ENCODE measurements at places on chromosomes 1 and 21.

DNA sequence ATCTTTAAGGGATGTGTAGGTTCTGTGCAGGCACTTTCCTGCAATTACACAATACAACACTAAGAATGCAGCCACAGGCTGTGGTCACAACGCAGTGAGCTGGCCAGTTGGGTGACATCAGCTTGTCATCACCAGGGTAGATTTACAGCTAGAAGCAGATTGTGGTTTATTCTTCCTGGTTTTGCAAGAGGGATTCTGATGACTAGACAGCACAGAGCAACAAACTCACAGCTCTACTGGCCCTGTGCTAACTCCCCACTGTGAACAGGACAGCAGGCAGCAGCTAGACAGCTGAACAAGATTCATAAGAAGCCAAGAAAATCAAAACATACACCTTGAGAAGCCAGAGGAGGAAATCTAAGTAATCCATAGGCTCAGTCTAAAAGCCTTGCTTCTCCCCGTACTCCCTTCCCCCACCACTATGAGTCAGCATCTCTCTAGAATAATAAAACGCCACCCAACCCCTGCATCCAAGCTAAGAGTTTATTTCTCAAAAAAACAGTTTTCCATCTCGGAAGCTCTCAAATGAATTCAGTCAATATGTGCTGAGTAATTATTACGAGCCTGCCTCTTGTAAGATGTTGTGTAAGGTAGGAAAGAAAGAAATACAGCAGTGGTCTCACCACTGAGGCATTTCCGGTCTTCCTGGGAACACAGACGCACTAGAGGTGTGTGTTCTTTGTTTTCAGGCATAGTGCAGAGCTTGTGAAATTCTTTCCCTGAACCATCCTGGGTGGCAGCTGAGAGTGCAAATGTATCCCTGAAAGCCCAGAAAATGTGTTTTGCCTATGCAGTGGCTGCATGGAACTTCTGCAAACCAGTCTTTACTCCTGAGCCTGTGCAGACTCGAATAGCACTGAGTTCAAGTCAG, 162.8 kb downstream of the NTPCR start:
- peak; percentile 26 for DNase-seq

GRCh38 chr1:41882068-41882477, 36.6 kb downstream of the HIVEP3 start:
- no peak for DNase-seq

DNA sequence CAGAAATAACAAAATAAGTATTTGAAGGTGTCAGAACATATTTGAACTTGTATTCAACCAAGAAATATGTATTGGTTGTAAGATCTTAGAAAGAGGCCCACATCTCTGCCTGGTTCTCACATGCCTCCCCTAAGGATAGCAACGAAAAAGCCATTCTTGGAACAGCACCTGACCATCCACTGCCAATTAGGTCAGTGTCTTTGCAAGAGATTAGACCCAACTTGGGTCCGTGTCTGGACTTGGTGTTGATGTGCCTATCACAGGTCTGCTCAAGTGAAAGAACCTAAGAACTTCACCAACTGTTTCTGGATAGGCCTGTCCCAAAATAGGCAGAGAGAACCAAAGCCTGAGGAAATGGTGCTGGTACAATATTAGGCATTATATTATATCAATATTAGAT, 46.0 kb upstream of the COG2 start:
- no peak for DNase-seq

DNA sequence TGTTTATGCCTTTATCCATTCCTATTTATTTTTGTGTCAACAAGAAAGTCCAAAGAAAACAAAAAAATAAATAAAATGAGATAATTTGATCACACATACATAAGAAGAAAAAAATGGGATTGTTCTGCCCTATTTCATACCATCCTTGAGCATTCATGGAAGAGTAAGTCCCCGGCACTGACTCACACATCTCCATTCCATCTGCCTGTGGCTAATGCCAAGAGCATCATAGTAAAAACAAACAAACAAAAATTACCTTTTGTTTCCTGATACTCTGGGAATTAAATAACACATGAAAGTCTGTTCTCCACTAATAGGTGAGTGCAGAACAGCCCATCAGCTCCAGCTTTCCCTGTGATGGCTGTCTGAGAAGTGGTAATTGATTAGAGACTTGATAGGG, 48.1 kb upstream of the BACE2 start:
- no peak for DNase-seq

- DNase-seq: no peak
Observed at GRCh38 chr1:7420470-7421100, 350.5 kb upstream of the VAMP3 start.

DNA sequence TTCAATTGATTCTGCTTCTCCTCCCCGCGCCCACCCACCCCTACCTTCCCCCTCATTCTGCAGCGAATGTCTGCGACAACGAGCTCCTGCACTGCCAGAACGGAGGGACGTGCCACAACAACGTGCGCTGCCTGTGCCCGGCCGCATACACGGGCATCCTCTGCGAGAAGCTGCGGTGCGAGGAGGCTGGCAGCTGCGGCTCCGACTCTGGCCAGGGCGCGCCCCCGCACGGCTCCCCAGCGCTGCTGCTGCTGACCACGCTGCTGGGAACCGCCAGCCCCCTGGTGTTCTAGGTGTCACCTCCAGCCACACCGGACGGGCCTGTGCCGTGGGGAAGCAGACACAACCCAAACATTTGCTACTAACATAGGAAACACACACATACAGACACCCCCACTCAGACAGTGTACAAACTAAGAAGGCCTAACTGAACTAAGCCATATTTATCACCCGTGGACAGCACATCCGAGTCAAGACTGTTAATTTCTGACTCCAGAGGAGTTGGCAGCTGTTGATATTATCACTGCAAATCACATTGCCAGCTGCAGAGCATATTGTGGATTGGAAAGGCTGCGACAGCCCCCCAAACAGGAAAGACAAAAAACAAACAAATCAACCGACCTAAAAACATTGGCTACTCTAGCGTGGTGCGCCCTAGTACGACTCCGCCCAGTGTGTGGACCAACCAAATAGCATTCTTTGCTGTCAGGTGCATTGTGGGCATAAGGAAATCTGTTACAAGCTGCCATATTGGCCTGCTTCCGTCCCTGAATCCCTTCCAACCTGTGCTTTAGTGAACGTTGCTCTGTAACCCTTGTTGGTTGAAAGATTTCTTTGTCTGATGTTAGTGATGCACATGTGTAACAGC, 339.9 kb downstream of the NTNG1 start:
- no peak for DNase-seq
